MG63 (cell line): ENCODE measurements at places on chromosomes 16 and 17.

GRCh38 chr16:69469807-69470561 lies 45.6 kb downstream of the CYB5B start:
- DNase-seq = no peak

DNA sequence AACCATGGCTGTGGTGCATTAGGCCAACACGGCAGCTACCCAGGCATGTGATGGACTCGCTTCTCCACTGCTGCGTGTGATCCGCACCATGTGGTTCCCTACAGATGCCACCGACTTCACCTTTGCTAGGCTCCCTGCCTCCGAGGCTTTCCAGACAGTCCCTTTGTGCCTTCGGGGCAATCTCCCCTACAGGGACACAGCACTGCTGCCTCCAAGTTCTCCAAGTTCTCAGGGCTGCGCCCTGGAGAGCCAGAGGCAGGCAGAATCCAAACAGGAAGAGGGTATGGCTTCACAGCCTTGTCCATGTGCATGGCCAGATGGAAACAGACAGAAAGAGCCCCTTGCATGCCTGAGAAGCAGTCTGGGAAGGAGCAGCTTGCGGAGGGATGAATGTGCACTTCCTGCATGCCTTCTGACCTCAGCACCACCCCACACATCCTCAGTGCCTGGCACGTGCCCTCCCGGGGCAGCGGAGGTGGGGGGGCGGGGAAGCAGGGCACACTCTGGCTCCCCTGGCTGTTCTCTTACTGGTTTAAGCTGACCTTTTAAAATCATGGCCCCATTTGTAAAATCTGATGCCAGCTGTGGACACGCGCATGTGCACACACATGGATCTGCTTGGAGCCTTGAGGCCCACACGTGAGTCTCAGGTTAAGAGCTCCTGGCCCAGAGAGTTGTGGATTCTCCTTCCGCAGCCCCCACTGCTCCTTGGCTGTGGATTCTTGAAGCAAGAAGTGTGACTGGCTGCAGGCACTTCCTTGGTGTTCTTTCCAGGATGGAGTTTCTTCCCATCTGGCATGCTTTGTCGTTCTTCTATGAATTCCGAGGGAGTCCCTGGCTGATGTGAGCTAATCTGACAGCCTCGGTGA lies 55.3 kb upstream of the MTSS2 start:
- DNase-seq = peak; percentile 81

- DNase-seq = no peak
These were observed 24.4 kb downstream of the PRMT7 start for GRCh38 chr16:68335175-68335574.

- DNase-seq = no peak
These were observed 16.1 kb upstream of the NAGS start for GRCh38 chr17:43988301-43988700.

DNA sequence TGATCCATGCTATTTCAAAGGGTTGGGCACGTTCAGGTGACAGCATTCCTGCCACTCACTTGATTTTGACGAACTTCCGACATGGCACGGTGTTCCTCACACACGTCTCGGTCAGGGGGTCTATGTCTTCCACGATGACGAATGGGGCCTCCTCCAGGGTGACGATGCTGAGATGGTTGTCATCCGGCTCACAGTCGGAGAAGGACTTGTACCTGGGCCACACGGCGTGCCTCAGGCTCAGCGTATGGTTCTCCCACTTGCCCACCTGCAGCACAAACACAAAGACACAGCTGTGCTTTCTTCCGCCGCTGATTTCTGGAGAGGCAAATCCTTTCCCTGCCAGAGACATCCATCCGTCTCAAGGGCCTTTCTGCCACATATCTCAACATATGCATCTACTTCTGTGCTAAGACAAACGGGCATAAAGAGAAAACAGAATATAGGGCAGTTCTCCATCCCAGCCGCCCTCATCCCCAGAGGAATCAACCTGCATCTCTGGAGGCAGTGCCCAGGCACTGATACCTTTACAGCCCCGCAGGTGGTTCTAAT lies 332.5 kb downstream of the GRIN2A start:
- DNase-seq = no peak

DNA sequence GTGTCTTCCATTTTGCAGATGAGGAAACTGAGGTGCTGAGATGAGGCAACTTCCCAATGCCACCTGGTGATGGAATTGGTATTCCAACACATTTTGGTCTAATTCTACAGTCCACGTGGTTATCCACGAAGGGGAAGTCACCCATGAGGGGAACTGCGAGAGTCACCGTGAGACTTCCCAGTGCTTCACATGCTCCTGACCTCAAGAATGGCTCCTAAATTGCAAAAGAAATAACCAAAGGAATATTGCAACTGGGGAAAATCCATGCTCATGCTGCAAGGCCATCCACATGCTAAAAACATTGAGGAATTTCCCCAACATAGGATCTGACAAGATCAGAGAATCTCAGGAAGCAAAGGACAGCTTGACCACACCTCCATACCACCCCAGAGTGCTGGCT lies 153.9 kb downstream of the HS3ST3B1 start:
- no peak for DNase-seq

- no peak for DNase-seq
These were observed 9.0 kb downstream of the IRX5 start for GRCh38 chr16:54939510-54940278.

GRCh38 chr17:7226721-7227710 lies 7.3 kb downstream of the ACADVL start:
- DNase-seq = no peak

GRCh38 chr16:72278301-72278700 lies 106.3 kb upstream of the PMFBP1 start:
- DNase-seq = no peak

DNA sequence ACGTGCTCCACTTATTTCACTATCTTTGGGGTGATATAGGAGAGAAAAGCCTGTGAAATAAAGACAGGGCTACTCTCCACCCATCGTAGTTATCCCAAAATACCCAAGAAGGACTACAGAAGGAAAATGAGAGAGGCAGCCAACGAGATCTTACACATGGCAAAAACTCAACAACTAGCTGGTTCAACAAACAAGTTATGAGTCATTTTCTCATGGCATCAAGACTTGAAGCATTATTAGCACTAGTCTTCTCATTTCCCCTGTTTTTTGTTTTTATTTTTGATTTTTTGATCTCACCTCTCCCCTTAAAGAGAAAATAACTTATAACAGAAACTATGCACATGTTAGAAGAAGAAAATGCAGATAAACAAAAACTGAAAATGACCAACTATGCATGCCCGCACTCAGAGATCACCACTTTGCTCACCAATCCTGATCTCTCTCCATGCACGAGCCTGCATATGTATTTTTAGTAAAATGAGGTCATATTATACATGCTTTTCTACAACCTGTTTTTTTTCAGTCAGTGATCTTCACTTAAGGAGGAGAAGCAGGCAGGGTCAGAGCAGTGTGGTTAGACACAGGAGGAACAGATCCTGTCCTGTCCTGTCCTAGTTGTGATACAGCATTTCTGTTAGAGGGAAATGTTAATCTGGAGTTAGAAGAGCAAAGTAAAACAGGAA lies 22.8 kb downstream of the FAM117A start:
- DNase-seq = peak; percentile 33

GRCh38 chr16:14302031-14302398 lies 230.9 kb downstream of the MRTFB start:
- DNase-seq = peak; percentile 83

GRCh38 chr16:82628088-82628423 lies 1.3 kb downstream of the CDH13 start:
- DNase-seq = peak; percentile 55

DNA sequence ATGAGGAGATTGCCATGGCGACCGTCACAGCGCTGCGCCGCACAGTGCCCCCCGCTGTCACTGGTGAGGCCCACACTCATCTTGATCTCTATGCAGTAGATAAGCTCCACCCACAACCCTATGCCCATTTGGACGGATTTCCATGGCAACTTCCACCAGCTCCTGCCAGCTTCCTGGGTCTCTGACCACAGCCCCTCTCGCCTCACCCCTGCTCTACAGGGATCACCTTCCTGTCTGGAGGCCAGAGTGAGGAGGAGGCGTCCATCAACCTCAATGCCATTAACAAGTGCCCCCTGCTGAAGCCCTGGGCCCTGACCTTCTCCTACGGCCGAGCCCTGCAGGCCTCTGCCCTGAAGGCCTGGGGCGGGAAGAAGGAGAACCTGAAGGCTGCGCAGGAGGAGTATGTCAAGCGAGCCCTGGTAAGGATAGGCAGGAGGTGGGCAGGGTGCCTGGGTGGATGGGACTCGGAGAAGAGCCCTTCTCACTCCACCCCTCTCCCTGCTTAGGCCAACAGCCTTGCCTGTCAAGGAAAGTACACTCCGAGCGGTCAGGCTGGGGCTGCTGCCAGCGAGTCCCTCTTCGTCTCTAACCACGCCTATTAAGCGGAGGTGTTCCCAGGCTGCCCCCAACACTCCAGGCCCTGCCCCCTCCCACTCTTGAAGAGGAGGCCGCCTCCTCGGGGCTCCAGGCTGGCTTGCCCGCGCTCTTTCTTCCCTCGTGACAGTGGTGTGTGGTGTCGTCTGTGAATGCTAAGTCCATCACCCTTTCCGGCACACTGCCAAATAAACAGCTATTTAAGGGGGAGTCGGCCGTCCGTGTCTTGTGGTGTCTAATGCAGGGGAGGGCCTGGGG lies 4.3 kb downstream of the ALDOA start:
- DNase-seq = no peak

DNA sequence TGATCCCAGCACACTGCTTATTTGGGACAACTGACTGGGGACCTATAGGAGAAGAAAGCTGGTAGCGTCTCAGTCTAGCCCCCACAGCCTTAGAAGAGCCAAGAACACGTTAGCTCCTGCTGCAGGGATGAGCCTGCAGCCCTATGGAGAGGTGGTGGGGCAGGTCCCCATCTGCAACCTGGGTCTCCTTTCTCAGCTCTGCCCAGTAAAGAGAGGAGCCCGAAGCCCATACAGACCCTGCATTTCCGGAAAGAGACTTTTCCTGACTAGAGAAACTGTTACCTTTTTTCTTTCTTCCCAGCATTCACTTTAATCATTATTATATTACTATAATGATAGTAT lies 788 bp downstream of the METTL22 start:
- DNase-seq = no peak

- no peak for DNase-seq
These were observed 84.0 kb downstream of the ABR start for GRCh38 chr17:1095853-1096173.

DNA sequence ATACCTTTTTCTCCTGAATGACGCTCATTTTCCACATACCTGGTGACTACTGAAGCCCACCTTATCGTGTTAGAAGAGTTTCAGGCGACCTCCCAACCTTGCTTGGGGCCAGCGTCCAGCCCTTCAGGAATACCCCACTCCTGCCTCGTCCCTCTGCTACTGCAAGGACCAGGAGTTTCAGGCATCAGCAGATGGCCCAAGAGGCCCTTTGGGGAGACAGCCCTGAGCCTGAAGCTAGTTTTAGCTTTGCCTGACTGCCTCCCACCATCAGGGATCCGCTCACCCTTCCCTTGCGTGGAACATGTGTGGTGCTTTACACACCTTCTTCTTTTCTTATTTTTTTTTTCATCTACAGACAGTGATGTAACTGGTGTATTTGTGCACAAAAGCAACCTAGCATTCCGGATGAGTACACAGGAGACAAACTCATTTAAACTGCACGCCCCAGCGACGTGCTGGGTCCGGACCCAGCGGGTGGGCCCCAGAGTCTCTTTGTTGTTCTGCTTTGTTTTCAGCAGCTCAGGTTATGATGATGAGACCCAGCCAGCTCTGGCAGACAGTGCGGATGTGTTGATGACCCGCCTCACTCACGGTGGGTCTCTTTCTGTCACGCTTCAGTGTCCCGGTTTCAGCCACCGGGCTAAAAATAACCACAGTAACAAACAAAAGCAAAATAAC lies 242.4 kb downstream of the C16orf95 start:
- DNase-seq = no peak

DNA sequence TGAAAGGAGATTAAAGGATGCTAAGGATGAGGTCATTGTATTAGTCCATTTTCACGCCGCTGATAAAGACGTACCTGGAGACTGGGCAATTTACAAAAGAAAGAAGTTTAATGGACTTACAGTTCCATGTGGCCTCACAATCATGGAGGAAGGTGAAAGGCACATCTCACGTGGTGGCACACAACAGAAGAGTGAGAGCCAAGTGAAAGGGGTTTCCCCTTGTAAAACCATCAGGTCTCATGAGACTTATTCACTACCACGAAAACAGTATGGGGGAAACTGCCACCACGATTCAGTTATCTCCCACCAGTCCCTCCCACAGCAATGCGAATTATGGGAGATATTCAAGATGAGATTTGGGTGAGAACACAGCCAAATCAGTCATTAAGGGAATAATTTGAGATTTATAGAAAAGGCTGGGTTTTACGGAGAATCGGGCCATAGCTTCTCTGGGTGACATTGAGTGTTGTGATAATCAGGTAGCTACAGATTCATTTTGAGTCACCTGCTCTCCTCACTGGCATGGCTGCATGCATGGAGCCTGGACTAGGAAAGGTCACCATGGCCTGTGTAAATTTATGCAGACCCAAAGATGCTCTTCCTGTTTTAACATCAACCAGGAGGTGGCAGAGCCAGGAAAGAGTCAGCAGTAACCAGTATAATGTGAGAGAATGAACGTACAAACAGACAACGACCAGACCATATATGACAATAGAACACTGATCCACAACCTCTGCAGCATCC lies 40.5 kb upstream of the DYNLRB2 start:
- no peak for DNase-seq

GRCh38 chr16:80324371-80324770 lies 216.4 kb upstream of the DYNLRB2 start:
- no peak for DNase-seq

DNA sequence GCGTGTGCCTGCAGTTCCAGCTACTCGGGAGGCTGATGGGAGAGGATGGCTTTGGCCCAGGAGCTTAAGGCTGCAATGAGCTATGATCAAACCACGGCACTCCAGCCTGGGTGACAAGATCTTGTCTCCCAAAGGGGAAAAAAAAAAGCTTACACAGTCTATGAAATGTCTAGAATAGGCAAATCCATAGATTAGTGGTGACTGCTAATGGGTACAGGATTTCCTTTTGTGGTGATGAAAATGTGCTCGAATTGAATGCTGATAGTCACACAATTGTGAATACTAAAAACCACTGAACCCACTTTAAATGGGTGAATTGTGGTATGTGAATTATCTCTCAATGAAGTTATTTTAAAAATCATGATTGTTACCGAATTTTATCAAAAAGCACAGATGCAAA lies 14.9 kb downstream of the USP7 start:
- DNase-seq = no peak

- DNase-seq = no peak
These were observed 7.5 kb upstream of the ITGB3 start for GRCh38 chr17:47246120-47246519.

GRCh38 chr17:44543905-44544523 lies 13.3 kb upstream of the FZD2 start:
- no peak for DNase-seq
